ENCODE measurements at places on chromosomes 5 and 9. TPM values are rescaled to one million over a fixed set of nuclear protein-coding genes. Genes with fewer than 3 reads are reported as not detected.

Gene LCN10
- total RNA-seq, result not detected

Gene PCDHA12
- under 0.01 TPM for total RNA-seq

DNA sequence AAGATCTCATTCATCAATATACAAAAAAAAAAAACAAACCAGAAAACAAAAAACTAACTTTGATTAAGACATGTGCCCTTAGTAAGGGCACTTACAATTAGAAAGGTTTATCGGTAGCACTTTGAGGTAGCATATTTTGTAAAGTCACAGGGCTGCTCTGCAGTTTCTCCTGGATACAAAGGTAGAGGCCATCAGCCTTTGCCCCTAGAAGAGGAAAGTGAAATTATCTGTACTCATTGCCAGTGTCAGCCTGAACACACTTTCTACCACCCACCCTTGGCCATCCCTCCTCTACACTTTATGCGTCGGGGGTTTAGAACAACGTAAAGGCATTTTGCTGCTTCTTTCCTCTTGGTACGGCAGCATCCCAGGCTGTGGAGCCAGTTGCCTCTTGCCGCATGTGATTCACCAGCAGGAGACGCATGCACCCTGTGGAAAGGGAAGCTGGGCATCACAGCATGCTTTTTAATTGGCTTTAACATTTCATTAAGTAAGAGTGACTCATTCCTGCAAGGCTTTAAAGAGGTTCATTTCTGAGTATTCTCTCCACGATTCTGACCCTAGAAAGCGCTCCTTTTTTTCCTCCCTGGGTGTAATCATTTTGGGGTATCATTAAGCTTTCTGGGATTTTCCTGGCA is 84.6 kb downstream of the CEMIP2 start:
- peak; percentile 63 for DNase-seq

DNA sequence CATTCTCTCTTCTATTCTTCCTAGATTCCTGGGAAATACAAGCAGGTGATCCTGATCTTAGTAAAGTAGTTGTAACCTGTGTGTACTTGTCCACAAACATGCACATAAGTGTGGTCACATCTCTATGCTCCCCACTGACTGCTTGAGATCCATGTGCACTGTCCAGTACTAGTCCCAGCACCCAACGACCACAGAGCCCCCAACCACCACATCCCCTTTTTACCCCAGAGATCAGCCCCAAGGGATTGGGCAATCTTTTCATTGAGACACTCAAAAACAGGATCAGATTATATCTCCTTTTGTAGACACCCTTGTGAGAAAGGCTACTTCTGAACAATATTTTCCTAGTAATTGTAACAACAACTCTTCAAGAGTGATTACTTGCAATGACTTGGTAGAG is 240.6 kb downstream of the ACTL7B start:
- DNase-seq, result no peak

Gene FLT4
- under 0.01 TPM for total RNA-seq

Gene IL5
- not detected for total RNA-seq

DNA sequence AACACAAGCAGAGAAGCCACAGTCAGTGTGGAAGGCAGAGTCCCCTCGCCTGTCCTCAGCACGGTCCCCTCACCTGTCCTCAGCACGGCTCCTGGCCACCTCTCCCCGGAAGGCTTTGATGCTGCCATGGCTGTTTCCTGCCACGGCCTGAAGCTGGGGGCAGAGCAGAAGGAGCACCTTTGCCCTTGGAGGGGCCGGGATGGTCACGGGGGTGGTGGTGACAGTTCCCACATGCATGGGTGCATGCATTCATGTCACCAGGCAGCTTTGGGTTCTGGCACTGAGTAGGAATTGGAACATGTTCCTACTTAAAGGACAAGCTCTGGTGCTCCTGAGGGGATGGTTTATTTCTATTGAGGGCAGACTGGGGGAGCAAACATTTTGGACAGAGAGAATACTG is 57.8 kb upstream of the PHYKPL start:
- DNase-seq, result no peak

DNA sequence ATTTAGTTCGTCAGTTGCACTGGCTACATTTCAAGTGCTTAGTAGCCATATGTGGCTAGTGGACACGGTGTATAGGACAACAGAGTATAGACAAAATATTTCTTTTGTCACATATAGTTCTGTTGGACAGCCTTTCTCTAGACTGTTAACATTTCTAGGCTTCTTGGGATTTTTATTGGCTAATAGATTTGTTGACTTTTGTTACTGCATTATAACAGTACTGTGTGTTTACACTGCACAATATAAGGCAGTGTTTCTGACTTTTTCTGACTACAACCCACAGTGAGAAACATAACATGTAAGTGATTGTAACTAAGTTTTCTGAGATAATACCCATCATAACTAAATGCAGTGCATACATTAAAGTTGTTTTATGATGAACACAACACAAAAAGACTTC is 11.3 kb downstream of the FBXO38 start:
- DNase-seq, result no peak

DNA sequence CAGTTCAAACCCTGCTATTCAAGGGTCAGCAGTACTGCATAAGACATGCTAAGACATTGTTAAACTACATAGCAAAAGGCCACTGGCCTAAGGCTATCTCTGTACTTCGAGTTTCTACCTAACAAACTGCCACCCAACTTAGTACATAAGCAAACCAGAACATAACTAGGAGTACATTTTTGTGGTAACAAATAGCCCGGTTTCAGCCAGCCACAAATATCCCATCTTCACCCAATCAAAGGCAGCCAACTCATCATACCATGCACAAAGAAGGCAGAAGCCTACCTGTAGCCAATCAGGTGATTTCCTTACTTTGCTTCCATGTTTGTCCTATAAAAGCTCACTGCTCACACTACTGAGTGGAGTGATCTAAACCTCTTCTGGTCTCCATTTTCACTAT is 201.4 kb downstream of the SMARCA2 start:
- peak; percentile 48 for DNase-seq

DNA sequence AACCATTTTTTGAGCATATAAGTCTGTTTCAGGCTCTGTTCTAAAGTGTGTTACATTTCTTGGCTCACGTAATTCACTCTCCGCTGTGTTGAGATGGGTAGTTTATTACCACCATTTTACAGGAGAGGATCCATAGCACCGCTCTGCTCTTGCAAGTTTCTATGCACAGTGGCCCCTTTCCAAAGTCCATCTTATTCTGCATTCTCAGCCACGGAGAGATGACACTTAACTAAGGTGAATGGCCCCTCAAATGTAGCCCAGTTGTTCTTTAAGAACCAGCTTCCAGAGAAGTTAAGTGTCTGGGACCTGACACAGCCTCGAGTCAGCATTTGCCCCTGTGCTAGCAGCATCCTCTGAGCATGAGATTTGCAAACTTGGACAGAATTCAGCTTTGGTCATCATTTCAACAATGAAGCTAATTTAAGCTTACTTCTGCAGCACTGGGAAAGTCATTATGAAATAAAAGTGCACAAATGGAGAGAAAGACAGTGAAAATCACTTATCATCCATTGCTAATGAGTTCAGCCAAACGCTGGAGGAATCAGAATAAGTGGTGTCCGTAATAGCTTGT is 61.9 kb downstream of the FAM78A start:
- no peak for DNase-seq

Gene SCGB3A2
- total RNA-seq, result not detected

DNA sequence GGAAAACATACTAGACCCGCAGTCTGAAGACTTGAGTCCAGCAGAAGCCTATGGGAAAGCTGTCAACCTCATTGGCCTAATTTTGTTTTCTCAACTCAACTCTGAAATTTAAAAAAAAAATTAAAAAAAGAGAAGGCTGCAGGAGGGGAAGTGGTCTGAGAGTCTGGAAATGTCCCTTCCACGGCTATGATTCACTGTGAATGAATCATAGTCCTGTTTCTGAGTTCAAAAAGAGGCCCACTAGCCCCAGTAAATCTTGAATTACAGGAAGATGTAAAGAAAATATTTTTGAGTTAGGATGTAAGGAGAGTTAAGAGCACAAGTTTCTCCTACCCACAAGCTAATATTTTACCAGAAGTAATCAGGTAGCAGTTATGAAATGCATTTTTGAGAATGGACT is 565.5 kb upstream of the DMAC1 start:
- DNase-seq, result peak; percentile 54

Gene UBE2QL1
- not detected for total RNA-seq

DNA sequence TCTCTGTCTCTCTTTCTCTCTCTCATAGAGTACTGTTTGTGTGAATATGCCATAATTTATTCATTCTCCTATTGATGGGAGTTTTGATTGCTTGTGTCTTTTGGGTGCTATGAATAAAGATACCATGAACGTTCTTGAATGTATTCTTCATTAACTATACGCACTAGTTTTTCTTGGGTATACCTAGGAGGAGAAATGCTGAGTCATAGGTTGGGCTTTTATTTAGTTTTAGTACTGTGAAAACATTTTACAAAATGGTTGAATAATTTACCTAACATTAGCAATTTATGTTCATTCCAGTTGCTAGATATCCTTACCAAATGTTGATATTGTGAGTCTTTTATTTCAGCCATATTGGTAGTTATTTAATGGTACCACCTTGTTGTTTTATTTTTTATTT is 192.5 kb downstream of the NPR3 start:
- DNase-seq, result no peak

Gene RASGRF2
- 0.26 TPM for total RNA-seq

Gene MSX2
- total RNA-seq, result not detected

DNA sequence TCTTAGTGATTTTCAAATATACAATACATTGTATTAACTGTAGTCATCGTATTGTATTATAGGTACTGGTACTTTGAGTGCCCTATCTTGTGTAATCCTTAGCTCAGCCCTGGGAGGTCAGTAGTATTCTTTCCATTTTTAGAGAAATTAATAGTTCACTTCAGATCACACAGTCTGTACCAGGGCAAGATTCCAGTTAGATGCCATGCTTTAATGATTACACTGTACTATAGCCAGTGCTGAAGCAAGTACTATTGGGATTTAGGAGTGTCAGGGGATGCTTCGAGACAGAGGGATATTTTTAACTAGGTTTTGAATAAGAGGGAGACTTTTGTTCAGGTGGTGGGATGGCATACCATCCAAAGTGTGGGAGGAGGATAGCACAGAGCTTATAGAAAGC is 41.0 kb upstream of the SLC27A6 start:
- DNase-seq, result no peak

Gene FAM120A
- total RNA-seq, result 69.0 TPM

GRCh38 chr5:93831449-93831848 is 90.0 kb upstream of the POU5F2 start:
- DNase-seq, result peak; percentile 87

DNA sequence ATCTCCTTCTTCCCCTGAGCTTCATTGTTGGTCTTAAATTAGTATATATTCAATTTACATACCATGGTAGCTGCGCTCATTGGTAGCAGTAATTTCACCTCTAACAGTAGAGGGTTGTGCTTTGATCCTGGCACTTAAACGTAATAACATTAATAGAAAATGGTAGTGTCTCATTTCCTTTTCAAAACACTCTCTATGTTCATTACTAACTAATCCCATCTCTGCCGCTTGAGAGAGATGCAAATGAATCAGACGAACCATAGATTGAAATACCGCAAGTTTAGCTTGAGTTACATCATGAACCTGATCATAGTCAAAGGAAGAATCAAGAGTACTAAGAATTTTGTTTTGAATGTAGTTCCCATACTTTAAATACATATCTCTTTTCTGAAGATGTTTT is 2.2 kb downstream of the THBS4 start:
- no peak for DNase-seq

Gene FAF2
- total RNA-seq, result 46.9 TPM

Gene SH3RF2
- total RNA-seq, result 6.3 TPM

GRCh38 chr9:20550326-20550725 is 72.0 kb downstream of the MLLT3 start:
- DNase-seq, result peak; percentile 21

DNA sequence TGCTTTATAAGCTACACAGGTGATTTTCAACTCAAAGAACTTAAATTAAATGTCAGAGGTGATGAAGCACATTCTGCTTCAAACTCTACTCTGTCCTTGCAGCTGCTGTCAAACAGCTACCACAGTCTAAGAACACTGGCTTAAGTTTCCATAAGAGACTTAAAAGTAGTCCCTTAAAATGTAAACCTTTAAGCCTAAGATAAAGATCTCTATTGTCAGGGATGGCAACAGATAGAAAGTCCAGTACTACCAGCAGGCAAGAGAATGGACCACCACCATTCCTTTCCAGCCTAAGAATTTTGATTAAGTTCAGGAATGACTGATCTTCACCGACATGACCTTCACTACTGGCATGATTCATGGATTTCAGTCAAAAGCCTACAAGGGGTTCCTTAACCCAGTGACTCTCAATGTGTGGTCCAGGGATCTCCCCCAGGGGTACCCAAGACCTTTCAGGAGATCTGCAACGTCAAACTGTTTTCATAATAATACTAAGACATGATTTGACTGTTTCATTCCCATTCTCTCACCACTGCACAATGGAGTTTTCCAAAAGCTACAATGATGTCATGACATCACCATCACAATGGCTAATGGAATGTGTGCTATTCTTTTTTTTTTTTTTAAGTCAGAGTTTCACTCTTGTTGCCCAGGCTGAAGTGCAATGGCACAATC is 41.1 kb upstream of the PLPP6 start:
- no peak for DNase-seq

GRCh38 chr9:120913647-120914264 is 12.8 kb downstream of the TRAF1 start:
- DNase-seq, result no peak

- no peak for DNase-seq
These were observed 6.1 kb downstream of the GLIPR2 start for GRCh38 chr9:36142510-36143244.

Gene TOR2A
- total RNA-seq, result 1.8 TPM

DNA sequence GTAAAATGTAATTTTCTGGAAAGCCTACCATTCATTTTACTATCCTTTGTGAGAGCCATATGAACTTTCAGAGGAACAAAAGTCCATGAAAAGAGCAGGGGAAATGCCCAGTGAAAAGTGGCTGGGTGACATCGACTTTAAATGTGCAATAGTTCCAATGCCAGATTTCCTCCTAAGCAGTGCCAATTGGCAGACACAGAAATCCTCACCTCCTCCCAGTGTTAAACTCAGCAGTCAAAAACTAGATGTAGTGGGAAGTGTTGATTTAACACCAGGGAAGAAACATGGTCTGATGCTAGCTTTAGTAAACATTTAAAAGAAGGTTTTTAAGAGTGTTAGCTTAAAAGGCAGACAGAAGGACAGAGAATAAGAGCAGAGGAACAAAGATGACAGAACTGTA is 2055.2 kb downstream of the MAT2B start:
- no peak for DNase-seq

GRCh38 chr5:74186356-74187315 is 453.9 kb downstream of the ENC1 start:
- no peak for DNase-seq

Gene PGM5
- total RNA-seq, result under 0.01 TPM

DNA sequence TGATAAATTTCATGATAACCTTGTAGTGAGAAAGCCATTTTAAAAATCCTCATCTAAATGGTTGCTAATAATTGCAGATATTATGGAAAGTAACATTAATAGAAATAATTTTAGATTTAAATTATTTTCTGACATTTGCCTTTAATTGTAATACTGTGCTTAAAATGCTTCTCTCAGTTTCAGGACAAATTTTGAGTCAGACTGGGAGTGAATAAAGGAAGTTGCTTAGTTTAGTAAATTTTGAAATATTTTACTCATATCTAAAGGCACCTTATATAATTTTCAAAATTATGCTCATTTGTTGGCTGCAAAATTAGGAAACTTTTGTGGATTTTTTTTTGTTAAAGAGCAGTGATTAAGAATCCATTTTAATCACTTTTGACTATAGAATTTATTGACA is 93.8 kb downstream of the CSNK1G3 start:
- DNase-seq, result no peak

Gene PLAC8L1
- 0.53 TPM for total RNA-seq

Data from bronchial epithelial cell (primary cell).